ENCODE measurements at places on chromosomes 6 and 20.
A peak's percentile ranks its signal among the peaks of the same experiment; 100 is the strongest.

GRCh38 chr20:62618611-62619529, 23.4 kb upstream of the SLCO4A1 start:
- no peak overlapping the region for H3K4me3 ChIP-seq
- no peak for DNase-seq
- H3K4me1 ChIP-seq: peaks cover 15% of the 10 kb centered on the region
- no peak overlapping the region for H3K27ac ChIP-seq
- no peaks in the 10 kb centered on the region for H3K27me3 ChIP-seq

- peaks cover 3% of the 10 kb centered on the region for H3K4me1 ChIP-seq
- H3K4me3 ChIP-seq: no peak overlapping the region
- H3K27me3 ChIP-seq: no peaks in the 10 kb centered on the region
- no peak overlapping the region for H3K27ac ChIP-seq
These were observed 121.9 kb upstream of the ZFP64 start for GRCh38 chr20:52313341-52313963.

- DNase-seq: no peak
- no peaks in the 10 kb centered on the region for H3K27me3 ChIP-seq
- no peak overlapping the region for H3K27ac ChIP-seq
These were observed 656.6 kb downstream of the KIF16B start for GRCh38 chr20:15916623-15917022.

DNA sequence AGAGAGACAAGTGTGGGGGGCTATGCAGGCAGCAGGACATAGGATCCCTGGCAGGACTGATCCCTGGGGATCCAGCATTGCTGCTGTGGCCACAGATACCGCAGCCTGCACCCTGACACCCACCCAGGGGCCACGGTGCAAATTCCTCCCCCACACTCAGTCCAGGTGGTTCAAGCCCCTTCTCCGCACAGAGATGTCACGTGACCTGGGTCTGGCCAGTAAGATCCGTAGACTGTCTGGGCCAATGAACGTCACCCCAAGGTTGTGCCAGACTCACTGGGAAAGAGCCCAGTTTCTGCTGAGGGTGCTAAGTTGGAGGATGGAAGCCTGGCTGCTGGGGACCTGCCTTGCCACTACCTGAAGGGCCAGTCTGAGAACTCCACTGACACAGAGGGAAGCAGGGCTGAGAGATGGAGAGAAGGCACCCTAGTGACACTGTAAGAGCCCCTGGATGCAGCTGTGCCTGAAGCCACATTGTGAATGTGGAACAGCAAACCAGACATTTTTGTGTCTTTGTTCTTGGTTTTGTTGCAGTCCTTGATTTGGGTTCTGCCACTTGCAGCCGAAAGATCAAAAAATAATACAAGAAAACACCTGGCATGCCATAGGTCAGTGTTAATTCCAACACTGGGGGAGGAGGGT, 228.6 kb downstream of the PREX1 start:
- no peaks in the 10 kb centered on the region for H3K36me3 ChIP-seq
- H3K27me3 ChIP-seq: no peaks in the 10 kb centered on the region
- no peak overlapping the region for H3K27ac ChIP-seq
- peaks cover 2% of the 10 kb centered on the region for H3K4me1 ChIP-seq
- no peak overlapping the region for H3K4me3 ChIP-seq

DNA sequence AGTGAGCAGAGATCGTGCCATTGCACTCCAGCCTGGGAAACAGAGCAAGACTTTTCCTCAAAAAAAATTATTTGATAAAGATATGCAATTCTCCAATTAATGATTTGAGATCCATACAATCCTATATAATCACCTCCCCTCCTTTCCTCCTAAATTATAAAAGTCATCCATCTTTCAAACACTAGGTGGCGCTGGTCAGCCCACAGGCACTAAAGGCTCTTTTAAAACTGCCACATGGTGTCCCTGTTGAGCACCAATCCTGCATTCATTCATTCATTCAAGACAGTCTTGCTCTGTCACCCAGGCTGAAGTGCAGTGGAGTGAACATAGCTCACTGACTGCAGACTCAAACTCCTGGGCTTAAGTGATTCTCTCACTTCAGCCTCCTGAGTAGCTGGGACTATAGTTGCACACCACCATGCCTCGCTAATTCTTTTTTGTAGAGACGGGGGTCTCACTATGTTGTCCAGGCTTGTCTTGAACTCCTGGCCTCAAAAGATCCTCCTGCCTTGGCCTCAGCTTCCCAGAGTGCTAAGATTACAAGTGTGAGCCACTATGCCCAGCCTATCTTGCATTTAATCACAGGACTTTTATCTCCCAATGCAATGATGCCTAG, 58.7 kb upstream of the SLC2A12 start:
- no peak overlapping the region for H3K27ac ChIP-seq
- no peak overlapping the region for H3K4me3 ChIP-seq
- peak; percentile 39 for DNase-seq
- H3K27me3 ChIP-seq: no peaks in the 10 kb centered on the region
- H3K4me1 ChIP-seq: no peaks in the 10 kb centered on the region

DNA sequence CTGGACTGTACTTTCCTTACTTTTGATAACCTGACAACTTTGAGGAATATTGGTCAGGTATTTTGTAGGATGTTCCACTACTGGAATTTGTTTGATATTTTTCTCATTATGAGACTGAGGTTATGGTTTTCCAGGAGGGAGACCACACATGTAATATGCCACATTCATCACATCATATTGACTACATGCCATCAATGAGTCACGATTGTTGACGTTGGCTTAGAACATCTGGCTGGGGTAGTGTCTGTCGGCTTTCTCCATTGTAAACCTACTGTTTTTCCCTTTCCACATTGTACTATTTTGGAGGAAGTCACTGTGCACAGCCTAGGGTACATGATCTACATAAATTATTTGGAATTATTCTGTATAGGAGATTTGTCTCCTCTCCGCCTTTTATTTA, 1.4 kb upstream of the STX11 start:
- H3K4me3 ChIP-seq: no peak overlapping the region
- no peaks in the 10 kb centered on the region for H3K36me3 ChIP-seq
- H3K27me3 ChIP-seq: peaks cover 13% of the 10 kb centered on the region
- H3K4me1 ChIP-seq: peaks cover 3% of the 10 kb centered on the region
- no peak overlapping the region for H3K27ac ChIP-seq

- H3K36me3 ChIP-seq: no peaks in the 10 kb centered on the region
- H3K27ac ChIP-seq: no peak overlapping the region
- DNase-seq: no peak
These were observed 70.9 kb downstream of the VIP start for GRCh38 chr6:152821525-152821924.

DNA sequence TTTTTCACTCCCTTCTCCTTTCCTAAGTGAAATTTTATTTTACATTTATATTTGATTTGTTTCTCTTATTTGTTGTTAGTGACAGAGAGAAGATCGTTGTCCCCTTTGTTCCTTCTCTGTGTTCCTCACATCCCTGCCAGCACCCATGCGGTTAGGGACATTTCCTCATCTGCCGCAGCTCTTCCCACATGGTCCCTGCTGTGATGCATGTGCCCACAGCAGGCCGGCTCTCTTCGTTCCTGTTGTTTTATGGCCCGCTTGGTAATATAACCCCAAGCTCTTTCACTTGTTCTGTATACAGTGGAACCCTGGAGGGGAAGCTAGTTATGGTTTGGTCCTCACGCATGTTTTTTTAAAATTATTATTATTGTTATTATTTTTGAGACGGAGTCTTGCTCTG, 23.6 kb downstream of the DTD1 start:
- no peak for DNase-seq
- no peak overlapping the region for H3K4me3 ChIP-seq
- no peak overlapping the region for H3K27ac ChIP-seq

DNA sequence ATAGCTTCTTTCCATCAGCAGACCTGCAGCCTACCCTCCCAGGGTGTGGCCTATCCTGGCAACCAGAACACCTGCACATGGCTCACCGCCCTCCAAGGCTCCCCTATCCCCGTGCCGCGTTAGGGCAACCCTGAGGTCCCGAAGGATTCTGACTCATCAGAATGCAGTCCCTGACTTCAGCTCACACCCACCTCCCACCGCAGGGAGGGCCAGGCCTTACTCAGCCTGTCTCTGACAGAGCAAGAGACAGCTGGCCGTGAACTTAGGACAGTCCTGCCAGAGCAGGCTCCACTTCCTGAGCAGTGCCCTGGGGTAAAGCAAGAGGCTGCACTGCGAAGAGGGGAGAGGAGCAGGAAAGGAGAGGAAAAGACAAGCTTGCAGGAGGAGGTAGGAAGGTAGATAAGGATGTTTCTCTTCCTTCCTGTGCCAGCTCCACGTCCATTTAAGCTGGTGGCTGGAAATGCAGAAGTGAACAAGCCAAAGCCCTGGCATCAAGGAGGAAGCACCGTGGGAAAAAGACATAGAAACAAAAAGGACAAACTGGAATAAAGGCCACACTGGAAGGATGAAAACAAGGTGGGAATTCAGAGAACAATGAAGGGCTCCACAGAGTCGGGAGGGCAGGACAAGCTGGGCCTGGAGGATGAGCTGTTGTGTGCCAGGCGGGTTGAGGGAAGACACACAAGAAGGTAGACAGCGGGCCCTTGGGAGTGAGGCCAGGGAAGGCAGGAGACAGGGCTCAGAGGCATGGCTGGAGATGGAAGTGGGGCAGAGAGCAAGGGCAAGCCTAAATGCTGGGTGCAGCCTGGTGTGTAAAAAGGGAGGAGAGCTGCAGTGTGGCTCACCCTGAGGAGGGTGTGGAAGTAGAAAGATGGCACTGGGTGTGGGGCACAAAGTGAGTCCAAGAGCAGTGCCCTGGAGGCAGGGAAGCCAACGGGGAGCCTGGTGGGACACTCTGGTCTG, 102.7 kb downstream of the SLC23A2 start:
- H3K4me3 ChIP-seq: no peak overlapping the region
- H3K36me3 ChIP-seq: no peaks in the 10 kb centered on the region
- H3K27me3 ChIP-seq: no peaks in the 10 kb centered on the region
- 0 out of 2 replicates have a peak, but pooled peaks cover 7% of the 10 kb centered on the region for H3K4me1 ChIP-seq

- no peak for DNase-seq
- H3K27me3 ChIP-seq: no peaks in the 10 kb centered on the region
- no peak overlapping the region for H3K27ac ChIP-seq
- H3K4me3 ChIP-seq: no peak overlapping the region
These were observed 219.0 kb downstream of the CDC5L start for GRCh38 chr6:44606504-44606903.

DNA sequence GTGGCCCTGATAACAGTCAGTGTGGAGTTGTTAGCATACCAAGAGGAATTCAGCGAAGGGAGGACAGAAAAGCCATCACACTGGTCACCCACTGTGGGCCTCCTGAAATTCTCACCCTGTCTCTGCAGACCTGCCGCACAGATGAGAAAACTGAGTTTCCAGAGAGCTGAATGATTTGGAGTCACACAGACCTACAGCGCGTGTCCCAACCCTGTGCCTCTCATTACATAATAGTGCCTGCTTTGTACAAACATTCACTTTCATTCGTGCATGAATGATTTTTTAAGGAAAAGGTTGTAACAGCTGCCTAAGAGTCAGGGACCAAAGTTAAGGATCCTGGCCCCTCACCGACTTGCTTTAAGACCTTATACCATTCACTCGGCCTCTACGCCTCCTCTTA, 62.7 kb downstream of the THBS2 start:
- no peaks in the 10 kb centered on the region for H3K36me3 ChIP-seq
- no peak overlapping the region for H3K4me3 ChIP-seq
- no peaks in the 10 kb centered on the region for H3K27me3 ChIP-seq

DNA sequence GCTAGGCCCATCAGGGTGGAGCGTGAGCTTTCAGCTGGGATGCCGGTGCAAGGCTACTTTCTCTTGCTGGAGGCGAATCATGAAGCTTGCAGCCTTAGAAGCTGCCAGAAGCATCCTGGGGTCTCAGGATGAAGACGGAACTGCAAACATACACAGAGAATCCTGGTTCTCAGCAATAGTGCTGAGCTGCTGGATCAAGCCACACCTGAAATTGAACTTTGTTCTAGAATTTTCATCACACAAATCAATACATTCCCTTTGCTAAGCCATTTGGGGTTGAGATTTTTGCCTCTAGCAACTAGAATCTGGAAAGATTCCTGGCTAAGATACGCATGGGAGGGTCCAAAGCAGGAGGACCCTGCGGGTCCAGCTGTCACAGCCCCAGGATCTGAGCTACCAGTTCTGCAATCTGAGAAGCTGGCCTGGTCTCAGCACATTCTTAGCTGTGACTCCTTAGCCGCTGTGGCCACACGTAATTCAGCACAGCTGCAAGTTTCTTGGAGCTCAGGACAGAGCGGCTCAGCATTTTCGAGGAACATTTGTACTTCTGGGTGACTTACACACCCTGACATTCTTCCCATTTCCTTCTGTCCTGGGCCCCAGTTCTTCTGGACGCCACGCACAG, 6.6 kb upstream of the ARFGAP1 start:
- no peaks in the 10 kb centered on the region for H3K4me1 ChIP-seq
- no peak overlapping the region for H3K4me3 ChIP-seq
- DNase-seq: no peak
- H3K27ac ChIP-seq: no peak overlapping the region
- no peaks in the 10 kb centered on the region for H3K27me3 ChIP-seq

- no peaks in the 10 kb centered on the region for H3K36me3 ChIP-seq
- H3K4me3 ChIP-seq: no peak overlapping the region
- H3K27ac ChIP-seq: no peak overlapping the region
- DNase-seq: no peak
These were observed 24.5 kb downstream of the RIPOR3 start for GRCh38 chr20:50666709-50667298.

- no peak for DNase-seq
- no peak overlapping the region for H3K4me3 ChIP-seq
- H3K36me3 ChIP-seq: no peaks in the 10 kb centered on the region
- H3K27me3 ChIP-seq: no peaks in the 10 kb centered on the region
These were observed 22.7 kb upstream of the KIF25 start for GRCh38 chr6:167974640-167975344.

GRCh38 chr6:92756912-92757311, 662.4 kb downstream of the EPHA7 start:
- no peaks in the 10 kb centered on the region for H3K36me3 ChIP-seq
- no peak overlapping the region for H3K4me3 ChIP-seq
- DNase-seq: no peak
- H3K4me1 ChIP-seq: peaks cover 2% of the 10 kb centered on the region
- H3K27ac ChIP-seq: no peak overlapping the region

GRCh38 chr20:58023781-58024180, 204.7 kb downstream of the ANKRD60 start:
- H3K27ac ChIP-seq: no peak overlapping the region
- no peak overlapping the region for H3K4me3 ChIP-seq
- no peaks in the 10 kb centered on the region for H3K36me3 ChIP-seq

DNA sequence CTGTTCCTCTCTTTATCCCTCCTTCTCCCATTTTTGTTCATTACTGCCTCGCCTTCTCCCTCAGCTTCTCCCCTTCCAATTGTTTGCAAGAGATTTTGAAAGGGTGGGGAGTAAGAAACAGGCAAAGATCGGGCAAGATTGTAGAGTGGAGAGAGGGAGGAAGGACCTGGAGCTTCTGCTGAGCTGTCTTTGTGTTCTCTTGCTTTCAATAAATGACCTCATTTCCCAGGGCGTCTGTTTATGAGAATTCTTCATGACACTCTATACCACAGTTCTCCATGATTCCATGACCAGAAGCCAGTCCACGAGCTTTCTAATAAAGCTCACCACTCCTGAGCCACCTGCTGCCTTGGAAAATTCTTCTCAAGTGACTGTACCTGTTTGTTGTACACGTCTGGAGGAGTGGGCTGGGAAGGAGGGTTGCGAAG, 50.0 kb upstream of the PLEKHG1 start:
- no peaks in the 10 kb centered on the region for H3K36me3 ChIP-seq
- no peaks in the 10 kb centered on the region for H3K4me1 ChIP-seq
- no peak overlapping the region for H3K4me3 ChIP-seq
- H3K27ac ChIP-seq: no peak overlapping the region

Measured in iPS DF 6.9 (cell line).